ENCODE measurements at places on chromosomes 7 and 10. TPM values are rescaled to one million over a fixed set of nuclear protein-coding genes. Genes with fewer than 3 reads are reported as not detected.

Gene NCF1
- not detected for total RNA-seq

Gene EVX1
- total RNA-seq: not detected

Gene HOXA2
- 18.6 TPM for total RNA-seq

Gene C7orf57
- total RNA-seq: not detected

Gene RGR
- not detected for total RNA-seq

Gene DLG5
- 149 TPM for total RNA-seq

Gene ST7
- 21.9 TPM for total RNA-seq

Gene ELMO1
- total RNA-seq: 66.1 TPM

Gene GPNMB
- total RNA-seq: 0.98 TPM

Gene UNC5B
- 3.7 TPM for total RNA-seq

Gene CXCL12
- total RNA-seq: 4.2 TPM

Gene RASA4
- total RNA-seq: 21.0 TPM

Gene MSS51
- total RNA-seq: 4.2 TPM

Gene FANK1
- 2.5 TPM for total RNA-seq

Gene UTF1
- not detected for total RNA-seq

Gene PLXNA4
- total RNA-seq: 0.38 TPM

Gene SPRN
- total RNA-seq: 0.12 TPM

Gene FEZF1
- total RNA-seq: not detected

Gene CLDN12
- total RNA-seq: 48.9 TPM

Gene CLCN1
- total RNA-seq: 0.14 TPM

Gene VSTM4
- total RNA-seq: 0.40 TPM
